Stimulated activated CD4-positive, alpha-beta T cell treated with anti-CD3 and anti-CD28 coated beads, Interleukin-1b, Interleukin-23, amount 100 ng/mL, for 24 hours (primary cell): ENCODE measurements at places on chromosomes 6 and 20.

- DNase-seq = no peak
Measured at GRCh38 chr6:159232106-159232645, 63.0 kb downstream of the FNDC1 start.

GRCh38 chr6:145271577-145271976, 463.7 kb downstream of the EPM2A start:
- no peak for DNase-seq

- no peak for DNase-seq
Measured at GRCh38 chr20:24890286-24890685, 58.8 kb upstream of the CST7 start.

- DNase-seq = no peak
Measured at GRCh38 chr6:71727632-71728294, 158.6 kb upstream of the RIMS1 start.

GRCh38 chr6:143698759-143699429, 21.1 kb downstream of the PHACTR2 start:
- no peak for DNase-seq

- DNase-seq = no peak
Measured at GRCh38 chr20:4563534-4563933, 158.2 kb upstream of the PRND start.

DNA sequence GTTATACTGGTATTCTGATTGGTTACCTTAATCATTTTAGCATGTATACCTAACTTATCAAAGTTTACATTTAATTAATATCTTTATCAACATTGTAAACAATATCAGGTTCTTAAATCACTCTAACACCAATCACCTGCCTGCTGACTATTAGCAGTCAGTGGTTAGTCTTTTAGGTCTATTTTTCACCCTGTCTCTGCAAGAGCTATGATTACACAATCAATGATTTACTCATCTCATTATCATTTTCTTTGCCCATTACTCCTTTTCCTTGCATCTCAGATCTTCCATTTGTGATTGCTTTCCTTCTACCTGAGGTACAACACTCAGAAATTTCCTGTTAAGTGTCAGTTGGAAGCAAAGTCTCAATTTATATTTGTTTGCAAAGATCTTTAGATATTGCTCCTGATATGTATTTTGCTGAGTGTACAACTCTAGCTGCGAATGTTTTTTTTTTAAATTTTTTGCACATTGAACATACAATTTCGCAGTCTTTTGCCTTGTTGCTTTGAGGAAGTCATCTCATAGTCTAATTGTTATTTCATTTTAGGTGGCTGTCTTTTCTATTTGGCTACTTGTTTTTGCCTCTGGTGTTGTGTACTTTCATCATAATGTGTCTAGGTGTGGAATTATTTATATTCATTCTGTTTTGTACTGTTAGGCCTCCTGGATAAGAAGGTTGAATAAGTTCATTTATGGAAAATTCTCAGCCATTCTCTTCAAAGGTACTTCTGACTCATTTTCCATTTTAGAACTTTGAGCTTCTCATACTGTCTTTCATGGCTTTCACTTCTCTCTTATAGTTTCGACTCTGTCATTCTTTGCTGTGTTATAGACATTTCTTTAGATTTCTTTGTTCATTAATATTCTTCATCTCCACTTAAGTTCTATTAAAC, 104.9 kb upstream of the CEP162 start:
- no peak for DNase-seq

GRCh38 chr6:156885562-156885961, 108.4 kb downstream of the ARID1B start:
- DNase-seq = no peak

DNA sequence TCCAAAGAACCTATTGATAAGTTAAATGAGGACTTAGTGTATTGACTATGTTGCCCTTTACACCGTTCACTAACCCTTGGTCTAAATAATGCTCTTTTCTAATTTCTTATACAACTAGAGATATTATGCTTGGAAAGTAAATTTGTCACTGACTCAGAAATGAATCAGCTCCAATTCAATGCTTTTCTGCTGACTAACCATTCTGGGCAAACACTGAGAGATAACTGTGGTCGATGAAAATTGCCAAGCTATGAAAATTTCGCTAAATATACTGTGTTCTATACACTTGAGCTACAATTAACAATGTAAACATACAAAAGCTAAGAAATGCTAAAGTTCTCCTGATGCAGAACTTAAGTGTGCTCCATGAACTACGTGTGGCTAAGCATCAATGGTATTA, 23.1 kb upstream of the FBXO9 start:
- no peak for DNase-seq

GRCh38 chr20:20571068-20571780, 141.2 kb downstream of the RALGAPA2 start:
- DNase-seq = no peak

DNA sequence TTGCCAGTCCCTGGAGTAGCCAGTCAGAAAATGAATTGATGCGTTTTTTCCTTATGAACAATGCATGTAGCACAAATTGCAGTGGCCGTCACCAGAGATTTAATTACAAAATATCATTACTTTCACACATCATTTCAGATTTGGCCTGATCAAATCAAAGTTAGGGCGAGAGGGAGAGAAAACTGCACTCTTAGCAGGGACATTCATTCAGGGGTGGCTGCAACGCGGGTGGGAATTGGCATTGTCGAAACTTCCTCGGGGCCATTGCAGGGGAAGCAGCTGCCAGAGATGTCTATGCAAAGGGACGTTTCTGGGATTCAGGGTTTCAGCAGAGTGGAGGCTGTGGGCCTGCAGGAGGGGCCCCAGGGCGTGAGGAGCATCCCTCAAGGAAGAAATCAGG, 76.5 kb upstream of the TOP1 start:
- DNase-seq = no peak

- no peak for DNase-seq
Measured at GRCh38 chr6:150152891-150153876, 10.3 kb downstream of the PPP1R14C start.

DNA sequence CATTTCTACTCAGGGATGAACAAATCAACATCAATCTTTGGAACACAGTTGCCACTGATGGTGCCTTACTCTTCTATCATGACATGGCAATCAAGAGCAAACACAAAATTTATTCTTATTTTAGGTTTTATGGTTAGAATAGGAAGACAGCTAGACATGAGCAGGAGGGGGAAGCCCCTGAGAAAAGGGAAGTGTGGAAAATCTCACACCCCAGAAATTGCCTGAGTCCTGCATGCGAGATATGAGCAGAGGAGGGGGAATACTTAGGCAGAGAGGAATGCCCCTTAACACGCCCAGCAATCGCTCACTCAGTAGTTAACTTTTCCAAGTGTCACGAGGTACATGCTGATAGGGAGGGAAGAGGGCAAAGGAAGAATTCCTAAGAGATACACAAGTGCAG, 79.3 kb downstream of the PLG start:
- no peak for DNase-seq

- DNase-seq = no peak
Measured at GRCh38 chr20:32538526-32538939, 46.6 kb downstream of the NOL4L start.

DNA sequence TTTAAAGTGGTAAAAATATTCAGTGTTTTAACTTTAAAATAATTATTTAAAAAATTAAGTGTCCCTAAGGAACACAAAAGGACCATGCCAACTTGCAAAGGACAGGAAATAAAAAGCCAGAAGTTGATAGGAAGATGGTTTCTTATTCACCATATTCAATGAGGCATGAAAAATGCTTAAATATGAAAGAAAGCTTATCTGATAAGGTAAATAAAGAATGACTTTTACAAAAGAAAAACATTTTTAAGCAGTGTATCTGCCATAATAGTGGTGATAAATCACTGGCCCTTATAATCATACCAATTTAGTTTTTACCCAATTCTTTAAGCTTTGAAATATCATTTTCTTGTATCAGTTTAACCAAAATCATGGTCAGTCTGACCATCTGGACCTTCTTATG, 33.5 kb upstream of the POPDC3 start:
- no peak for DNase-seq

GRCh38 chr6:142300758-142301650, 803 bp upstream of the ADGRG6 start:
- no peak for DNase-seq

DNA sequence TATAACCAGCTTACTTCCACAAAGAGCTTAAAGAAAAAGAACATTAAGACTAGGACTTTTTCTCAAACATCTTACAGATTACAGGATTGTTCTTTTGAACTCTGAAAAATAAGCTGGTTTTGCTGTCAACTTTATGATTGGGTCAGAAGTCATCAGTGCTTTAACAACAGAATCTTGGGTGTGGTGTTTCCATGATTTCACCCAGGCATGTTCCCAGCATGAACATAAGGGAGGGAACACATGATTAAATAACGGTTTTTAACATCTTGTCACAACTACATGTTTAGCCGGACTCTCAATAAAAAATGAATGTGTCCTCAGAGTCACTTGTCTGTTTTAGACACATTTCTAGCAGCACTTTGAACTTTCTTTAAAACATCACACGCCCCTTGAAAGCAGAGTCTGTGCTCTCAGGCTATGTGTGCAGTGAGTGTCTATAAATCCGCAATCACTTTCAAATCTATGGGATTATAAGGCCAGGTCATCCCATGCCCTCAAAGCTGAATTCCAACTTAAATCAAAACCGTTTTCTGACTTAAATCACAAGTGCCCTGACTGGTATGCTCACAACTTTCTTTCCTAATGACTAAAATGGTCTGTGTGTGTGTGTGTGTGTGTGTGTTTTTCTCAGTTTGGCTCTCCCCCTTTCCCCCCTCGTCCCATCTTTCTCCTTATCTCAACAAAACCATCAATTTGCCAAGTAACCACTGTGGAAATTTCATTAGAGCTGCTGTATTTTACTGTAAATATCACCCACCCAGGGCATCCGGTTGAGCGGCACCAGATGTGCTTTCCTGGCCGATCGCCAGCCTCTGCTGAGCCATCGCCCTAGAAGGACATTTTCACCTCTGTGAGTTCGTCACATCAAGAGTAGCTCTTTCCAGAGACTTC, 216.8 kb upstream of the DTNBP1 start:
- DNase-seq = peak; percentile 21

DNA sequence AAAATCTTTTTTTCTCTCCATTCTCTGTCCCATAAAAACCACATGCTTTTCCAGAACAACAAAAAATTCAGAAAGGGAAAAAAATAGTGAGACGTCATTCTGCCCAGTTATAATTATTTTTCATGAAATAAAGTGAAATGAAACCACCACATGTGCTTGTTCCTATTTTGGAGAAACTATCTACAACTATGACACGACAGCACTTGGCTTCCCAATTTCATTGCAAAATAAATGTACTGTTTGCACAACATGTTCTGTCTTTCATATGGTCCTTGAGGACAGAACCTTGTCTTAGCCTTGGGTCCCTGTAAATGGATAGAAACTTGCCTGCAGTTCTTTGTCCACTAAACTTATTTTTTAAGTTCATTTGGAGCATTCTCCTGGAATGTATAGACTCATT, 5.6 kb upstream of the MAN1A1 start:
- no peak for DNase-seq

- DNase-seq = no peak
Measured at GRCh38 chr6:124901084-124901483, 61.2 kb upstream of the RNF217 start.

- DNase-seq = no peak
Measured at GRCh38 chr6:155155787-155156447, 107.9 kb upstream of the CLDN20 start.

DNA sequence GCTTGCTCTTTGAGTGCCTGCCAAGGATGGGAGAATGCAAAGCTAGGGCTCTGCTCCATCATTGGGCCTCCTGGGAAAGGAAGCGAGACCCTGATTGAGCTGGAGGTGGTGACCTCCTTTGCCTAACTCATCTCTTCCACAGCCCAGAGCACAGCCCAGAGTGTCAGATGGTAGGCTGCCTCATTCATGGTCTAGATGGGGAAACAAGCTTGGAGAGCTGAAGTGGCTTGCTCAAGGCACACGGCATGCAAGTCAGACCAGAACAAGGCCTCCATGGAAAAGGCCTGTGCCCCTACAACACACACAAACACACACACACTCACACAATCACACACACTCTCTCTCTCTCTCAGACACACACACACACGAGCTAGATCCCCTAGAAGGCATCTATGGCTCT, 17.5 kb downstream of the TGM3 start:
- no peak for DNase-seq

GRCh38 chr6:12101653-12102312, 89.7 kb downstream of the HIVEP1 start:
- DNase-seq = no peak

DNA sequence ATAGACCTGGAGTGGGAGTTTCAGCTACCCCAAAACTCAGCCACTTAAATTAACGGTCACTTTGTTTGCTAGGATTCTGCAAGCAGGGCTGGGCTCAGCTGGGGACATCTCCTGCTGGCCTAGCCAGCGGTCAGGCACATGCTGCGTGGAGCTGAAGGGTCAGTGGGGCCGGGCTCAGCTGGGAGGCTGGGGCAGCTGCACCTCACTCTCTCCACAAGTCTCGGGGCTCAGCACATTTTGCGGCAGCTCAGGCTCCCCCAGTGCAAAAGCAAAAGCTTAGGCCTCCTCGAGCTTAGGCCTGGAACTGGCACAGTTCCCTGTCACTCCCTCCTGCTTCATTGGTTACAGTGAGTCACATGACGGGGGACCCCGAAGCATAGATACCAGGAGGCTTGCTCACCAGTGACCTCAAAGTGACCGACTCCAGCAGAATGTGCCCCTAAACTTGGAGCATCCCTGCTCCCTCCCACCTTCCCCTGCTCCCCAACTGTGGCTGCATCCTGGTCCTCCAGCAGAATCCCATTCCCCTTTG, 80.6 kb upstream of the CST7 start:
- DNase-seq = no peak

DNA sequence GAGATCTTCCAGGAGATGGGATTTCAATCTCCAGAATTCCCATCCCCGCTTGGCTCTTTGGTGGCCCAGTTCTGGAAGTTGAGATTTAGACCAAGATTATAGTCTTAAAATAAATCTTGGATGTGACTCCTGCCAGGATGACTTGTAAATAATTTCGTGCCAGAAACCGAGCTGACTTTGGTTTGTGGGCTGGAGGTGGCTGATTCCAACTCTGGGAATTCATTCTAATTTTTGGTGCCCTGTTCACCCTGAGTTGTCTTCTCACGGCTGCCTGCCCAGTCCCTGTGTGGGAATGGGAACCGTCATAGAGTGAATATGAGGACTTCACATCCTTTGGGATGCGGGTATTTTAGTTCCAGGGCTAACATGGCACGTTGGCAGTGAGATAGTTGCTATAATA, 64.8 kb downstream of the JARID2 start:
- DNase-seq = no peak
